ENCODE measurements at places on chromosomes 1 and 21.

- DNase-seq: no peak
Measured at GRCh38 chr1:54567961-54568360, 19.9 kb downstream of the ACOT11 start.

GRCh38 chr21:18023157-18023556, 204.0 kb upstream of the C21orf91 start:
- DNase-seq: no peak

GRCh38 chr1:234656944-234657654, 47.1 kb upstream of the IRF2BP2 start:
- peak; percentile 95 for DNase-seq

GRCh38 chr1:28112388-28113241, 24.2 kb upstream of the EYA3 start:
- peak; percentile 25 for DNase-seq

DNA sequence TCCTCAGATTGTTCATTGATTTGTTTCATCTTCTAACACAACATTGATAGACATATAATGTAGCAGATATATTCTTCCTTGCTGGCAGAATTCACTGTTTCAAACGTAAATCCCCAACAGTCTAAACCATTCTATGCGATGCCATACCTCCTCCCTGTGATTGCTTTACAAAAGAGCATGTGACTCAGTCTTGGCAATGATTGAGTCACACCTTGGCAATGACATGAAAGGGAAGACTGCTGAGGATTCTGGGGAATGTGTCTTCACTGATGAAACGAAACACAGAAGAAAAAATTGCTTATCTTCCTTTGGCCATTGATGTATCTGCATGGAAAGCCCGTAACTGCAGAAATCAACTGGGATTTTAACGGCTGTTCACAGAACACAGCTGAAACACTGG, 409.6 kb upstream of the ZRANB2 start:
- DNase-seq: no peak

GRCh38 chr1:43731867-43732531, 24.7 kb downstream of the ST3GAL3 start:
- DNase-seq: no peak

- no peak for DNase-seq
Measured at GRCh38 chr1:228204958-228205357, 2.9 kb upstream of the OBSCN start.

- peak; percentile 97 for DNase-seq
Measured at GRCh38 chr1:234960722-234961455, 167.7 kb downstream of the TOMM20 start.

GRCh38 chr1:207453710-207454045, 450 bp upstream of the CR2 start:
- no peak for DNase-seq

GRCh38 chr21:26845066-26845758, at the start of gene ADAMTS1:
Gene ADAMTS1 (minus strand): TSS chr21:26845409. CDS start chr21:26844954, 455 bp downstream.
- DNase-seq: no peak

DNA sequence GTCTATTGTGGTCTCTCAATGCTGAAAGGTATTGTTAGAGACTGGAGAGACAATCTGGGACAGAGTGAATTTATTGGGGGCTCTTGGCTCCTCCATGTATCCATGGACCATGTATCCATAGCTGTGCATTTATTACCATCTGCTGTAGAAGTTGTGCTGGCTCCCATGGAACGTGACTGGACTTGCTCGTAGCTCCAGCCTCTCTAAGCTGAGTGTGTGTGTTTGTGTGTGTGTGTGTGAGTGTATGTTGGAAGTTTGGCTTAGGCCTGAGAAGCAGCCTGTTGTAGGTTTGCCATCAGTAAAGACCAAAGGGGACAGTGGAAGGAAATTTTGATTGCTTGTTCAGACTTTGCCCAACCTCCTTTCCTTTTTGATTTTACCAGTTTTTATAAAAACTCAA, 105.7 kb upstream of the USP24 start:
- no peak for DNase-seq

DNA sequence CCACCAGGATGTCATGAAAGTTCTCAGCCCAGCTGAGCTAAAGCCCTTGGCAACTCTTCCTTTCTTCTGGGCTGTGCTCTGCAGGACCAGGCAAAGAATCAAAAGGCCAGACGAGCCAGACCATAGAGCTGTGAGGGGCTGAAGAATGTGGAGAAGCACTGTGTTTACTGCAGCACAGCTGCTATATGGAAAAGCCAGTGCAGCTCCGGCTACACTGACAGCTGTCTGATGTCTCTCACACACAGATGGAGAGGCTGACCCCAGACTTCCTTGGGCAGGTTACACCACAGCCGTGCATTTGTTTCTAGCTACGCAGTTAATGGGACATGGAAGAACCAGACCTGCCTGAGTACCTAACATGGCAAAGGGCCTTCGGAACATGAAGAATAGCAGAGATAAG, 40.3 kb downstream of the CD247 start:
- DNase-seq: no peak

DNA sequence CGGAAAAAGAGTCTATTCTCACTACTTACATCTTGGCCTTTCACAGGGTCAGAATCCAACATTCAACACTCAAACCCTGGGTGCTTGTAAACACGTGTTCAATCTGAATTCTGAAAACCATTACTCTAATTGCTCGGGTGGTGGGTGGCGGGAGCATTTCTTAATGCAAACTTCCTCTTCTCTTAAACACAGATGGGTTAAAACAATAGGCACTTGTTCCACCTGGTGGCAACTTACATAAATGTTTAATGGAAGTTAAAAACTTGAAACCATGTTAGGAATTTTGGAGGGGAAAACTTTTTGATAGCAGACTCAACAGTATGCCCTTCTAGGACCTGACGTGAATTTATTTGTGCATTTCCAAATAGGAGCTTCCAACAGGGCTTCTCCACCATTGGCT, 23.4 kb upstream of the TDRD10 start:
- peak; percentile 18 for DNase-seq

DNA sequence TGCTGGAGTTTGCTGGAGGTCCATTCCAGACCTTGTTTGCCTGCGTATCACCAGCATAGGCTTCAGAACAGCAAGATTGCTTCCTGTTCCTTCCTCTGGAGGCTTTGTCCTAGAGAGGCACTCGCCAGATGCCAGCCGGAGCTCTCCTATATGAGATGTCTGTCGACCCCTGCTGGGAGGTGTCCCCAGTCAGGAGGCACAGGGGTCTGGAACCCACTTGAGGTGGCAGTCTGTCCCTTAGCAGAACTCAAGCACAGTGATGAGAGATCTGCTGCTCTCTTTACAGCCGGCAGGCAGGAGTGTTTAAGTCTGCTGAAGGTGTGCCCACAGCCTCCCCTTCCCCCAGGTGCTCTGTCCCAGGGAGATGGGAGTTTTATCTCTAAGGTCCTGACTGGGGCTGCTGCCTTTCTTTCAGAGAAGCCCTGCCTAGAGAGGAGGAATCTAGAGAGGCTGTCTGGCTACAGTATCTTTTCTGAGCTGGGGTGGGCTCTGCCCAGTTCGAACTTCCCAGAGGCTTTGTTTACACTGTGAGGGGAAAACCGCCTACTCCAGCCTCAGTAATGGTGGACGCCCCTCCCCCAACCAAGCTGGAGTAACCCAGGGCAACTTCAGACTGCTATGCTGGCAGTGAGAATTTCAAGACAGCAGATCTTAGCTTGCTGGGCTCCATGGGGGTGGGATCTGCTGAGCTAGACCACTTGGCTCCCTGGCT, 205.0 kb downstream of the GPR52 start:
- no peak for DNase-seq

GRCh38 chr1:63775418-63776127, 1.8 kb downstream of the ROR1 start:
- DNase-seq: peak; percentile 20

- no peak for DNase-seq
Measured at GRCh38 chr1:7046314-7046713, 261.1 kb downstream of the CAMTA1 start.

GRCh38 chr1:20281801-20282200, 8.9 kb upstream of the VWA5B1 start:
- DNase-seq: no peak

GRCh38 chr1:9006956-9007615, 19.1 kb downstream of the SLC2A7 start:
- no peak for DNase-seq

GRCh38 chr1:3906672-3907020, 6.6 kb upstream of the C1orf174 start:
- DNase-seq: no peak

- DNase-seq: no peak
Measured at GRCh38 chr1:172894349-172895049, 156.2 kb downstream of the TNFSF18 start.

- DNase-seq: no peak
Measured at GRCh38 chr1:91031081-91031480, 9.2 kb upstream of the ZNF644 start.

- DNase-seq: no peak
Measured at GRCh38 chr21:45542667-45543370, 579 bp upstream of the SLC19A1 start.

- peak; percentile 63 for DNase-seq
Measured at GRCh38 chr1:232538224-232538942, 91.5 kb downstream of the SIPA1L2 start.

GRCh38 chr1:182460550-182460951, 10.6 kb downstream of the RGSL1 start:
- DNase-seq: no peak

- DNase-seq: no peak
Measured at GRCh38 chr1:97942161-97943123, 21.6 kb upstream of the DPYD start.

GRCh38 chr1:26075421-26076144, 8.2 kb upstream of the TRIM63 start:
- DNase-seq: no peak

GRCh38 chr1:231950331-231951128, 323.9 kb downstream of the DISC1 start:
- no peak for DNase-seq

DNA sequence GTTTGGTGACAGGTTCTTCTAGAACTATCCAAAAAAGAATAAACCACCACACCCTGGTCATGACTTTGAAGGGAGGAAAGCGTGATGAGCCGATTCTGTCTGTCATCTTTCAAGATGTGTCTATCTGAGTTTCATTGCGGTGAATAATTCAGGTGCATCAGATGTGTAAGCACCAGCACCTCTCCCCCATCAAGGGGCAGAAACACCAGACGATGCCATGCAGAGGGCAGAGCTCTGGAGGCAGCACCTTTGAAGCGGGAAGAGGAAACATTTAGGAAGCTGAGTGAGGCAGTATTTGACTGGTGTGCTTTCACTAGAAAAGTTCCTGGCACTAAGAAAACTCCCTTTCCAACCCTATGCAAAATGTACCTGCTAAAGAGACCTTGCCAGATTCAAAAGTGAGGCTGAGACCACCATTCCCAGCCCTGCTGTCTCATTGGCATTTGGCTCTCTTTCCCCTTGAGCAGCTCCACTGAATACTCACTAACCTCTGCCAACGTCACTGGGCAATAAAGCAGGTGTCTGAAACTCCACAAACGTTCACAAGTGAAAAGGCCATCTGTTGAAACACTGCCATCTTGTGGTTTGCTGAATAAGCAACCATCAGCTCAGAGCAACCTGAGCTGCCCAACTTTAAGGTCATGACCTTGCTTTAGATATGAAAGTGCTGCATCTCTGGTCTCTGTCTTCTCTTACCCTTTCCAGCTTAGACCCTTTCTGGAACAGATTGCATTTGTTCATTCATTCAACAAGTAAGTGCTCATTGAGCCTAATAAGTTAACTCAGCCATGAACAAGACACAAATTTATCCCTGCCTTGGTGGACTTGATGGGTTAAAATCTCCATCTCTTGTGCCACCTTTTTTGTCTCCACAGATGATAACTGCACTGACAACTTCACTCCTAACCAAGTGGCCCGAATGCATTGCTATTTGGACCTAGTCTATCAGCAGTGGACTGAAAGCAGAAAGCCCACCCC, 228.6 kb downstream of the PAPPA2 start:
- DNase-seq: peak; percentile 42

- no peak for DNase-seq
Measured at GRCh38 chr21:42146273-42146805, 72.6 kb upstream of the ABCG1 start.

- no peak for DNase-seq
Measured at GRCh38 chr1:29626066-29626465, 389.7 kb downstream of the PTPRU start.

DNA sequence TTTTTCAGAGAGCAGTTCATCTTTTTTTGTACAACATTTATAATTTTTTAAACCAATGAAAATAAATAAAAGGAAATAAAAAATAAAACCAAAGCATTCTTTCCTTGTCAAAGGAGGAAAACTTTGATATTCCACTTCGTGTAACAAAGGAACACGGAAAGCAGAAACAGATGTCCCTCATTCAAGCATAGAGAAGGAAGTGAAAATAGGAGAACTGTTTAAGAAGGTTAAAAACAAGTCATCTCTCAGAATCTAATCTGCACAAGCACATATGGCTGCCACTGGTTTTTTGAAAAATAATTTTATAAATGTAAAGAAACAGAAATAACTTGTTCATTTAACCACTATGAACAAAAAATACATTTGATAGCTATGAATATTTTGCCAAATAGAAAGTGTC, 35.9 kb upstream of the ZNF644 start:
- no peak for DNase-seq
